ENCODE measurements at places on chromosomes 2 and 18.

DNA sequence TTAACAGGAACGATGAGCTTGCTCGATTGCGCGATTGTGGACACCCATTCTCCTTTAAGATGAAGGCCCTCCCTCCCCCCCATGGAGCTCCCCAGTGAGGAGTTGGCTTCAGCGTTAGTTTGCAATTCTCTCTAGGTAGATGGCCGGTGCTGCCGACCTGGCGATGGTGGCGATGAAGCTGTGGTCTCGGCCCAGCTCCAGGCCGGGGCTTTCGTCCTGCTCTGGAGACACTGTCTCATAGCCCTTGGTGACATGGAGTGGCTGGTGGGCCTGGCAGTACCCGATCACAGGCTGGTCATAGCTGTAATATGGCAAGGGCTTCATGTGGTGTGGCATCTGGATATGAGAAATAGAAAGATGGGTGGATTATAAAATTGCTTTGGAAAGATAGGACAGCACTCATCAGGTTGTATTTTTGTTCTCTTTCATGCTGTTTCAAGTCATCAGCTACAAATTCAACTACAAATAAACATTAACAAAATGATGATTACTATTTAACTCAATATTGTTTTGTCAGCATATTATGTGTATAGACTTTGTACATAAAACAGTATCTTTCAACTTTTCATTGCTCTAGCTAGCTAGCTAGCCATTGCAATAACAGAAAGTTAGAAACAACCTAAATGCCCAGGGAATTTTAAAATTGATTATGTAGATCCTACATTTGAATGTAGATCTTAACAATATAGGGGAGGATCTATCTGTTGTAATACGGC lies 773.4 kb downstream of the LRRTM4 start:
- no peak for DNase-seq

DNA sequence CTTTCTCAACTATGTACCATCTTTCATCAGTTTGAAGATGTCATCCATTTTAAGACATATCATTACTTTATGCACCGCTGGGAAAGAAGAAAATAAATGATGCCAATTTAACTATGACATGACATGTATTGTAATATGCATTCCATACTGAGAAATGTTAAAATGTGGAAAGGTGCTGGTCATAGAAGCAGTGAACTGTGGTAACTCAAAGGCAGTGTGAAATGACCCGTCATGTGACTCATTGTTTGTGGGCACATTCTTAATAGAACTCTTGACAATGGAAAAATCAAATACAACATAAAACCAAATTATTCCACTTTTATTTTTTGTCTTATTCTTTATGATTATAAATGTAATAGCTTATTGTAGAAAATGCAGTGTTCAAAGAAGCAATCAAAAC lies 455.0 kb upstream of the ST6GAL2 start:
- no peak for DNase-seq

GRCh38 chr2:99836690-99837605 lies 305.4 kb downstream of the AFF3 start:
- DNase-seq = no peak

- DNase-seq = no peak
Observed at GRCh38 chr2:97663626-97663961, 250 bp downstream of the ACTR1B start.

- DNase-seq = no peak
Observed at GRCh38 chr2:69304656-69305055, 82.4 kb downstream of the GFPT1 start.

- DNase-seq = no peak
Observed at GRCh38 chr2:67839668-67840067, 223.1 kb downstream of the C1D start.

DNA sequence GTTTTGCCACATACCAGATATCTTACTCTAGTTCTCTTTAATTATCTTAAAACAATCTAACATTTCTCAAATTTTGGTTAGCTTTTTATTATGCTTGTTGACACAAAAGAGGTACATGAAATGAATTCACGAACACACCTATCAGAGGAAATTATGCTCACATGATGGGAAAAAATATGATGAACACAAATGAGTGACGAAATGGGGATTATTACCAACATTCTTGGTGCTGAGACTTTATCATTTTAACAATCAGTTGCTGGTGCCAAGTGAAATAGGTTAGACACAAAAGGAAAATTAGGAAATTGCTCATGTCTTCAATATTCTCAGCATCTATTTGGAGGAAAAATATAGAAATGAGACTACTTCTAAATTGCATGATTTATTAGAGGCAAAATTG lies 944.7 kb upstream of the NRXN1 start:
- no peak for DNase-seq

DNA sequence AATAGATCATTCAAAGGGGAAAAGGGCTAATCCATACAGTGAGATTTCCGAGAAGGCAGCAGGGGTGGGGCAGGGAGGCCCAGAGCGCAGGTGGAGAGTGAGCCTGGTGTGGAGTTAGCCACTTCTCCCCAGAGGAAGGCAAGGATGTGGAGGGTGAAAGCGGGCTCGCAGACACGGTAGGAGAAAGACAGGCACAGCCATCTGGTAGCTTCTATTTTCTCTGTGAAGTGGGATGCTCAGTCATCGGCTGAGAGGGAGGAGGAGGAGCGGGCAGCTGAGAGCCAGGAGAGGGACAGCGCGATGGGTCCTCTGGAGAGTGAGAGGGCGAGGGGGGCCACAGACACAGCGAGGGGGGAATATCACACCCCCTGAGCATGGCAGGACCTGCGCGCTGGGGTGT lies 153.3 kb upstream of the NDUFV2 start:
- DNase-seq = no peak

GRCh38 chr2:46387292-46387691 lies 90.1 kb downstream of the EPAS1 start:
- DNase-seq = no peak

GRCh38 chr2:49032126-49032525 lies 122.2 kb downstream of the FSHR start:
- DNase-seq = no peak

- DNase-seq = no peak
Observed at GRCh38 chr2:181122601-181123000, 142.2 kb downstream of the UBE2E3 start.

GRCh38 chr2:138724327-138724726 lies 55.9 kb downstream of the NXPH2 start:
- no peak for DNase-seq

Data from PC-9 (cell line).